Urinary bladder (tissue), 4 donors: ENCODE measurements at places on chromosomes 5 and 9. TPM values are rescaled to one million over a fixed set of nuclear protein-coding genes. Genes with fewer than 3 reads are reported as not detected.

Gene FOXD4L5
- polyA plus RNA-seq: not detected

Gene EGR1
- 438 TPM for polyA plus RNA-seq

Gene NR2F1-AS1
- 25.9 TPM for polyA plus RNA-seq

Gene FYB1
- 2.9 TPM for polyA plus RNA-seq

Gene IL4
- polyA plus RNA-seq: not detected
